Activated T-cell treated with anti-CD3 and anti-CD28 coated beads, Interleukin-2, amount 50 U/mL, for 72 hours (primary cell): ENCODE measurements at places on chromosomes 16 and 17. TPM values are rescaled to one million over a fixed set of nuclear protein-coding genes. Genes with fewer than 3 reads are reported as not detected.

GRCh38 chr16:72474501-72475123, 302.7 kb upstream of the PMFBP1 start:
- peak overlapping the region; percentile 80 for H3K27ac ChIP-seq
- no peaks in the 10 kb centered on the region for H3K27me3 ChIP-seq
- DNase-seq = peak; percentile 4
- H3K4me1 ChIP-seq = peaks cover 16% of the 10 kb centered on the region

ALOX15 gene
- 0.26 TPM for total RNA-seq

GRCh38 chr17:559551-560431, 154.8 kb downstream of the VPS53 start:
- H3K4me3 ChIP-seq = peak overlapping the region; percentile 48
- DNase-seq = no peak
- peaks cover 28% of the 10 kb centered on the region for H3K4me1 ChIP-seq
- H3K36me3 ChIP-seq = peaks cover 2% of the 10 kb centered on the region

CHST4 gene
- not detected for total RNA-seq

DNA sequence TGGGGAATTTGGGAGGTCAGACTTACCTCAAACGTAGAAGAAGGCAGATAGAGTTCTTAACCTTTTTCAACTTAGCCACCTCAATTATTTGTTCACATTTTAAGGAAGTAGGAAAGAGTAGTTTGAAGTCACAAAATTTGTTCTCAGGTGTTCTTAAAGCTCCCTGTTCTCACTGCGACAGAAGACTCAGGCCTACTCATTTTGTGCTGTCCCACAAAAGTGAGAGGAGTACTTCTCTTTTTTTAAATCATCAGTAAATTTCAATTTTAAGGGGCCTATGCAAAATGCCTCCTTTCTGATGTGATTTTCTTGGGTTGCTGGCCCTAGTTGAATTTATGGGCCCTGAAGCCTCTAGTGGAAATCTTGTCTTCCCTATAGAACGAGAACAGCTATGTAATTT, 133.4 kb downstream of the MAP2K6 start:
- H3K36me3 ChIP-seq = no peaks in the 10 kb centered on the region
- H3K4me1 ChIP-seq = no peaks in the 10 kb centered on the region
- no peak overlapping the region for H3K27ac ChIP-seq
- no peaks in the 10 kb centered on the region for H3K27me3 ChIP-seq

TUFM gene
- 220 TPM for total RNA-seq

- DNase-seq = no peak
- H3K36me3 ChIP-seq = no peaks in the 10 kb centered on the region
- no peak overlapping the region for H3K27ac ChIP-seq
These were observed 423.3 kb upstream of the MAF start for GRCh38 chr16:80023865-80024264.

DNA sequence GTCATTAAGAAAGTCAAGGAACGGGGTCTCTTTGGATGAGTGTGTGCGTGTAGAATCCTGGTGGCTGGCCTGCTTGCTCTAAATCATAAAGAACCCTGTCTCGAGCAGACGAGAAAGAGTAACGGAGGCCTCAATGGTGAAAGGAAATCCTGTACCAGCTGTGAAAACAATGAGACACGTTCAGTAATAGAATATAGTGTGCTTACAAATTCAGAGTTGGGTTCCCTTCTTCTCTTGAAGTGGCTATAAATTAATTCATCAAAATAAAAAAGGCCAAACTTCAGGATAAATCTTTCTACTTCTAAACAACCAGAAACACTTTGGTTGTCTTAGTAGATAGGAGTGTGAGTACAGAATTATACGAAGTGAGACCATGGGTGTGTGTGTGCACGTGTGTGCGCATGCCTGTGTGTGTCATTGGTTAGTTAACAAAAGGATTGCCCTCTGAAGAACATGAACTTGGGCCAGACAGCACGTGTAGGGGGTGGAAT, 48.5 kb downstream of the WWOX start:
- H3K4me3 ChIP-seq = no peak overlapping the region
- no peak overlapping the region for H3K27ac ChIP-seq
- H3K36me3 ChIP-seq = no peaks in the 10 kb centered on the region
